ENCODE measurements at places on chromosomes 12 and 14. TPM values are rescaled to one million over a fixed set of nuclear protein-coding genes. Genes with fewer than 3 reads are reported as not detected.

GRCh38 chr14:53187921-53188463 lies 34.9 kb upstream of the DDHD1 start:
- H3K27ac ChIP-seq: no peak overlapping the region
- no peak overlapping the region for H3K4me3 ChIP-seq
- no peaks in the 10 kb centered on the region for H3K36me3 ChIP-seq
- no peak for DNase-seq
- H3K4me1 ChIP-seq: peaks cover 3% of the 10 kb centered on the region

DNA sequence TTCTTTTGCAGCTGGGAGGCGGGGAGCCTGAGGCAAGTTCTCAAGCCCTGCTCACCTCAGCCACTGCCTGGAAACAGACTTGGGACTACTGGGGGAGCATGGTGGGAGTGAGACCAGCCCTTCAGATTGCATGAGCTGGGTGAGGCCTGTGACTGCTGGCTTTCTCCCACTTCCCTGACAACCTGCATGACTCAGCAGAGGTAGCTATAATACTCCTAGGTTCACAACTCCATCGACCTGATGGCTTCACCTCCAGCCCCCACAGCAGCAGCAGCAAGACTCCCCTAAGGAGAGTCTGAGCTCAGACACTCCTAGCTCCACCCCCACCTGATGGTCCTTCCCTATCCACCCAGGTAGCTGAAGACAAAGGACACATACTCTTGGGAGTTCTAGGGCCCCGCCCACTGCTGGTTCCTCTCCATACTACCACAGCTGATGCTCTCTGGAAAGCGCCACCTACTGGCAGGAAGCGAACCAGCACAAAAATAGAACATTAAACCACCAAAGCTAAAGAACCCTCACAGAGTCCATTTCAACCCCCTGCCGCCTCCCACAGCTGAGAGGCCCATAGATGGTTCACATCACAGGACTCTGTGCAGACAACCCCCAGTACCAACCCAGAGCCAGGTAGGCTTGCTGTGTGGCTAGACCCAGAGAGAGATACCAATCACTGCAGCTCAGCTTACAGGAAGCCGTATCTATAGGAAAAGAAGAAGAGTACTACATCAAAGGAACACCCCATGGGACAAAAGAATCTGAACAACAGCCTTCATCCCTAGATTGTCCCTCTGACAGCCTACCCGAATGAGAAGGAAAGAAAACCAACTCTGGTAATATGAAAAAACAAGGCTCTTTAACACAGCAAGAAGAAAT lies 68.7 kb downstream of the RPAP3 start:
- no peak for DNase-seq
- H3K36me3 ChIP-seq: no peaks in the 10 kb centered on the region
- no peak overlapping the region for H3K27ac ChIP-seq

The KRT80 gene
- 2.8 TPM for total RNA-seq

GRCh38 chr12:130049666-130050065 lies 112.6 kb upstream of the FZD10 start:
- no peak for DNase-seq
- no peak overlapping the region for H3K4me3 ChIP-seq
- no peak overlapping the region for H3K27ac ChIP-seq
- no peaks in the 10 kb centered on the region for H3K36me3 ChIP-seq
- H3K4me1 ChIP-seq: no peaks in the 10 kb centered on the region

DNA sequence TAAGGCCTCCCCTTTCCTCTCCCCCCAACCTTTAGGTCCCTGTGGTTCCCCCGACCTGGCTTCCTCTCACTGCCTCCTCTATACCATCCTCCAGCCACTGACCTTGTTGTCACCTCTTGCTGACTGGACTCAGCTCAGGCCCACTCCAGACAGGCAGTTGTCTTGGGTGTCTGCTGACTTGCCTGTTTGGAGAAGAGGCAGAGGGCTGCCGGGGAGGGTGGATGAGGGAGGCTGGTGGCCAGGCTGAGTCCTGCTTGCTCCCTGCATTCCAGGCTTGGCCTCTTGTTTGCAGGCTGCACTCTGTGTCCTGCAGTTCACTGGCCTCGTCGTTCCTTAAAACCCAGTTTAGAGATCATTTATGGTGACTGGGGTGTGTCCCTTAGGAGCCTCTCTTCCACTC lies 31.0 kb upstream of the RD3L start:
- peaks cover 2% of the 10 kb centered on the region for H3K27me3 ChIP-seq
- H3K4me1 ChIP-seq: no peaks in the 10 kb centered on the region
- H3K4me3 ChIP-seq: no peak overlapping the region
- no peaks in the 10 kb centered on the region for H3K36me3 ChIP-seq
- no peak overlapping the region for H3K27ac ChIP-seq

Measured in astrocyte (in vitro differentiated cells and primary cell).